ENCODE measurements at places on chromosomes 16 and 17.

GRCh38 chr17:14333506-14333905 lies 32.6 kb downstream of the HS3ST3B1 start:
- DNase-seq, result no peak

- no peak for DNase-seq
Observed at GRCh38 chr17:77649717-77650211, 308.7 kb upstream of the TNRC6C start.

- no peak for DNase-seq
Observed at GRCh38 chr16:12321311-12321842, 344.8 kb downstream of the SNX29 start.

DNA sequence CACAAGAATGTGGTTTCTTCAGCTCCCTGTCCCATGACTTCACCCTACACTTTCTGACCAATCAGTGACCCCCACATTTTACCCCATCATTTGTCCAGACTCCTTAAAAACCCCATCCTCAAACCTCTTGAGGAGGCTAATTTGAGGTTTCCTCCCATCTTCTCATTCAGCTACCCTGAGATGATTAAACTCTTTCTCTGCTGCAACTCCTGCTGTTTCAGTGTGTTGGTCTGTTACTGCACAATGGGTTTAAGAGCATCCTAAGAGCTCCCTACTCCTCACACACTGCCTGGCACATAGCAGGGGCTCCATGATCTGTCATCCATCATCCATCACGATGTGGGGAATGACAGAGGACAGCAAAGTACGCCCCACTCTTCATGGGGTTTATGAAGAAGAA lies 212.6 kb downstream of the SLC39A11 start:
- no peak for DNase-seq

- DNase-seq, result no peak
Observed at GRCh38 chr16:23930791-23931190, 95.0 kb downstream of the PRKCB start.

Data from stimulated activated CD8-positive, alpha-beta memory T cell treated with anti-CD3 and anti-CD28 coated beads, Interleukin-2, amount 100 ng/mL, for 1 hour (primary cell).